HFF-Myc (cell line): ENCODE measurements at places on chromosomes 4 and X.

DNA sequence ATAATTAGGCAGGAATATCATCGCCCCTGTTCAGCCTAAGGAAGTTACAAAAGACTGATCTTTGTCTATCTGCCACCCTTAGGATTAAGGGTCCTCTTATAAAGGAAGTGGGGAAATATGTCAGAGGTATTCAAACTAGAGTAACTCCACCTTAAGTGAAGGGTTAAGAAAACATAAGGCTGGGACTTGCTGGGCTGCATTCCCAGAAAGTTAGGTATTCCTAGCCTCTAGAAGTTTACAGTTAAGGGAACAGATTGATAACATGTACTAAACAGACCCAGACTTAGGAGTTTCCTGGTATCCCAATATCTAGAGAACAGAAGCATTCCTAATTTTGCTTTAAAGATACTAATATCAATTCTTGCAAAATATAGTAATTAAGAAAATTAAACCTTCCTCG is 6.0 kb downstream of the CXCL2 start:
- no peak for DNase-seq

DNA sequence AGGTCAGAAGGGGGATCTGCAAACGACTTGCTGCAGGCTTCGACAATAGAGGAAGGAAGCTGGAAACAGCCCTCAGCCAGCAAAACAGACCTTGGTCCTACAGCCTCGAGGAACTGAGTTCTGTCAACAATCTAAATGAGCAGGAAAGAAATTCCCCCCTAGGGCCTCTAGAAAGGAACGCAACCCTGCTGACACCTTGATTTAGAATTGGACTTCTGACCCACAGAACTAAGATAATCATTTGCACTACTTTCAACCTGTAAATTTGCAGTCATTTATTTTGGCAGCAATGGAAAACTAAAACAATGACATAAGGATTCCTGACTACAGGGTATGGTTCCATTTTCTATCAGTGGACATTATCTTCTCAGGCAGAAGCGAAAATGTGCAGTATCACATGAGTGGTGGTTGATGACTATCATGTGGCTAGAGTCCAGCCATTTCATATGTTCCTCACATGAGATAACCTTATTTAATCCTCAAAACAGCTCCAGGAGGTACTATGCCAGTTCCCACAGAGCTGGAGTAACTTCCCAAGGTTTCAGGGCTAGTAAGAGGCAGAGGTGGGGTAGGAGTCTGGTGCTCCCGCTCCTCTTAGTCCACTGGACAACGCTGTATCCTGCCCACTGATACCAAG is 61.6 kb downstream of the SAT1 start:
- DNase-seq, result no peak

DNA sequence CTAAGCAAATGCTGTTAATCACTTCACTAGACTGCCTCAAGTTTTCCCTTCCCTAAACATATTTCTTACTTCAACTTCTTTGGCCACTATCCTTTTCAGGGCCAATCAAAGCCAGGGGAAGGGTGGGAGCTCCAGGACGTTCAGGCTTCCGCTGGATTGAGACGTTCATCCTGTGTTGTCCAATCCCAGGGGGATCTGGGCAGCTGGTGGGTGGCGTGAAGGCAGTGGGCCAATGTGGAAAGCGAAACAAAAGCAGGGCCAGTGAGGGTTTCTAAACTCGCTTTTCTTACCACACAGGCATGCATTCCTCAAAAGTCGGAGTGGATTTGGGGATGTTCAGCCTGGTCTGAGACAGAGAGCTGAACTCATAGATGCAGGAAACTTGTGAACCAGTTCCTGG is 7.6 kb downstream of the CXCL13 start:
- no peak for DNase-seq

GRCh38 chrX:154785716-154786115 is 19.6 kb downstream of the MPP1 start:
- DNase-seq, result no peak

GRCh38 chrX:76922100-76922499 is 494.6 kb downstream of the MAGEE1 start:
- DNase-seq, result no peak

GRCh38 chr4:73860181-73860580 is 7.1 kb downstream of the PF4V1 start:
- no peak for DNase-seq

GRCh38 chr4:137627739-137628460 is 95.6 kb upstream of the PCDH18 start:
- DNase-seq, result no peak

GRCh38 chrX:134883137-134883700 is 107.6 kb upstream of the SMIM10 start:
- no peak for DNase-seq

DNA sequence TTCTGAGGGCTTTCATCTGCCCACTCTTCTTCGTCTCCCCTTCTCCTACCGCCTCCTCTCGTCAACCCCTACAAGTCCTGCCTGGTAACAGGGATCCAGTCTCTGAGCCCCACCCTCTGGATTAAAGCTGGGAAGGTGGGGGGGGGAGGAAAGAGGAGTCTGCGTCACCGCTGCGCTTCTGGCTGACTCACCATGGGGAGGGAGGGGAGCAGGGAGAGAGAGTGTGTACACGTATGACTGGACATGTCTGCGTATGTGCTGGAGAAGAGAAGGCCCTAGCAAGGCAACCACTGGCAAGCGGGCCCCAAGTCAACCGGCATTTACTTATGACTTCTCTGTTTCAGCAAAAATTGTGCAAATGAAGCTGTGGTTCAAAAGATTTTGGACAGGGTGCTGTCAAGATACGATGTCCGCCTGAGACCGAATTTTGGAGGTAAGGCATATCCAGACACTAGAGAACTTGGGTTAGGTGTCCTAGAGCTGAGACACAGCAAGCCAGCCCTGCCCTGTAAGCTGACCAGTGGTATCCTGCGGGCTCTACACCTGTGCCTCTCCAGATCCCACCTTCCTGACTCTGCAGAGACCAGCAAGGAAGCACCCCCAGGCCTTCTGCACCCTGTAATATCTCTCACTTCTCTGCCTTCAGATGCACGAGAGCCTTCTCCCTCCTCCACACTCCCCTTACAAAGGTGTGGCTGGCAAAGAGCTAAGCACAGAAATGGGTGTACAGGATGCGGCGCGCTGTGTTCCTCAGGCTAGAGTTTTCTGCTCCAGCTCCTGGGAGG is 2.5 kb downstream of the GABRQ start:
- DNase-seq, result no peak

- no peak for DNase-seq
Observed at GRCh38 chr4:176645246-176645960, 147.3 kb downstream of the VEGFC start.

DNA sequence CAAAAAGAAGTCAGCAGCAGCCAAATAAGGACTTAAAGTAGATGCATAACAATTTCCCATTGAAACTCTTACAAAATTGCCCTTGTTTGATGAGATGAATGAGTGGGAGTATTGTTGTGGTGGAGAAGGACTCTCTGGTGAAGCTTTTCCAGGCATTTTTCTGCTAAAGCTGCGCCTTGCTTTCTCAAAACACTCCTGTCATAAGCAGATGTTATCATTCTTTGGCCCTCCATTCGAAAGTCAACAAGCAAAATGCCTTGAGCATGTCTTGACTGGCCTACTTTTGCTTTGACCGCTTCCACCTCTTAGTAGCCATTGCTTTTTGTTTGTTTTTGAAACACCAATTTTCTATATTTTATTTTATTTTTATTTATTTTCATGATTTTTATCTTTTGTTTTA is 340.9 kb upstream of the FGF13 start:
- DNase-seq, result no peak

GRCh38 chr4:74886484-74886883 is 46.4 kb upstream of the PARM1 start:
- peak; percentile 19 for DNase-seq

- no peak for DNase-seq
Observed at GRCh38 chrX:11756354-11757318, 1.4 kb upstream of the MSL3 start.

DNA sequence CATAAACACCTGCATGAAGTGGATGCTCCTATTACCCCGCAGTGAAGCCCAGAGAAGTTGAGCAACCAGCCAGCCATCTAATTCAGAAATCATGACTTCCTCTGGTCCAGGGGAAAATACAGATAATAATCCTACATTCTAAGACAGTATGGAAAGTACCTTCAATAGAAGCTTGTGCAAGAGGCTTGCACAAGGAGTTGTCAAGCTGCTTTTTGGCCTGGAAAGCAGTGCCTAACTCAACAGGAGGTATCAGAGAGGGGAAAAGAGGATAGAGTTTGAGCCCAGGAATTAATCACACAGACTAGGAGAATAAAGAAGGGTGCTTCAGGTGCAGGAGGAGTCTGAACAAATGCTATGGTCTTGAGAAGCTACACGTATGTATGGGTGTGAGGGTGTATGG is 26.7 kb downstream of the TMEM192 start:
- no peak for DNase-seq

DNA sequence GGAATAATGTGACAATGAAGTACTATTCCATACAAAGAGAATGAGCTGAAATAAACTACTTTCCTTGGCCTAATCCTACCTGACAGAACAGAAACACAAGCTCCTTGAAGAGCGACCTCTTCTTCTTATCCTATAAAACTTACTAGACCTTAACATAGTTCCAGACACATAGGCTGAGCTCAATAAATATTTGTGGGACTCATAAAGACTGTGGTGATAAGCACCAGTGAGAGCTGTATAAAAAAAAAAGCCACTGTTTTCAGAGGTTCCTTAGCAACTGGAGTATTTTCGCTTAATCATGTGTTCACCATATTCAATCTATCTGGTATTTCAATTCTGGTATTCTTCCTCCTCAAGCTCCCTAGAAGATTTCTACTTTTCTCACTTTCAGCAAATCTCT is 1129.6 kb downstream of the STPG2 start:
- no peak for DNase-seq

DNA sequence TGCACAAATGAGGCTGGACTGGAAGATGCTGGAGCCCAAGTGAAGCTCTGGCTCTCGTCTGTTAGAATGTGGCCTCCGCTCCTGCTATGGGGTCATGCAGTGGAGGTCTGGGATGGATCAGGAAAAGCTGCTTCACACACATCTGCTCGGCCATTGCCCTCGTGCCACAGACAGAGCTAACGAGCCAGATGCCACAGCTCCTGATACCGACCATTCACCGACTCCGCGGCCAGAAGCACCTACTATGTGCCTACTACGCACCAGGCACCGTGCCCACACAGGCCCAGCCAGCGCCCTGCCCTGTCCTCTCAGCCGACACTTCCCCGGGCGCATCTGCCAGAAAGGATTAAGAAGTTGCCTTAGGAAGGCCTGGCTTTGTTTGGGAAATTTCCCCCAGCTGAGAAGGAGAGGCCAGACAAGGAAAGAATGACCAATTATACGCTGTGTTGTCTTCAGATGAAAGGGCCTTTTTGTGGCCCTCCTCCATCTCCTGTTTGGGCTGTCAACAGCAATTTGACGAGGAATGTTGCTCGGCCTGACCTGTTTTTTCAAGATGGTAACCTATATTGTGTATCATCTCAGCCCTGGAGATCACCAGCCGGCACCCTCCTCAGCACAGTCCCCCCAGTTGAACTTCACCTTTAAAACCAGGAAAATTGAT is 34.3 kb downstream of the HMX1 start:
- no peak for DNase-seq

GRCh38 chr4:11149612-11150259 is 279.0 kb downstream of the HS3ST1 start:
- DNase-seq, result no peak

DNA sequence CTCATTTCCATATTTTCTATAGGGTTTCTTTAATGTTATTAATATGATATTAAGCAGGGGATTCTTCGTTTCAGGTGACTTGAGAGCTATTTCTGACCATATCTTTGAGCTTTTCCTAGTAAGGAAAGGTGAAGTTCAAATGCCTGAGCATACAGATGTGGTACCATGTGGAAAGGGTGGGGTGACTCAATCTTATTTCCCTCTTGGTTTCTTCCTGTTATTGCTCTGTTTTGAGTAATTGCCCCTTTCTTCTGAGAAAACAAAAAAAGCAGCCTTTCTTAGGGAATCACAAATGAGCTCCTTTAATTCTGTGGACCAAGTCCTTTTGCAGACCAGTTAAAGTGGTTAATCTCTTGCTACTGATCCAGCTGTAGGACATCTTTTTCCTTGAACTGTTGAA is 41.0 kb upstream of the AGA start:
- DNase-seq, result no peak

DNA sequence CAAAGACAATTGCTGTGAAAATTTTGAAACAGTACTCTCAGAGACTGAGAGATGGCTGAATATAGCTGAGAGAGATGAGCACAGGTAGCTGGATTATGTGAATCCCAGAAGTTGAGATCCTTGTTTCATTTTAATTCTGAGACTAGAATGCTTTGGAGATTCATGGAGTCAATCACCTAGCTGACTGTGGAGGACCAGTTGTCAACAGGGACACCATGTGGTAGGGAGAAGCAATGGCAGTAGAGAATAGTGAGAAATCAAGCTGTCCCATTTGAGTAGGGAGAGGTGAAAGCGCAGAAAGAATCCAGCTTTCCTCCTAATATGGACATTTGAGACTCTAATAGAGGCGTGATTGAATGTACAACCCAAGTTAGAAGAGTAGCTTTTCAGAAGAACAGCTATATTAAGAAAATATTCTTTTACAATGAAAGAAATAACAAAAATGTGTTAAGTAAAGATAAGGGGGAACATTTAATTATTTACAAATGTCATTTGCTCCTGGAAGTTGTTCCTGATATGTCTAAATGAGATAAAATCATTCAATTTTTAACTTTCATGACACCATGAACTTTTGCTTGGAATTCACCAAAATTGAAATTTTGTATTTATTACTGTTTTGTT is 30.3 kb upstream of the GLRB start:
- peak; percentile 61 for DNase-seq
